ENCODE measurements at places on chromosomes 2 and 18.
A peak's percentile ranks its signal among the peaks of the same experiment; 100 is the strongest.

DNA sequence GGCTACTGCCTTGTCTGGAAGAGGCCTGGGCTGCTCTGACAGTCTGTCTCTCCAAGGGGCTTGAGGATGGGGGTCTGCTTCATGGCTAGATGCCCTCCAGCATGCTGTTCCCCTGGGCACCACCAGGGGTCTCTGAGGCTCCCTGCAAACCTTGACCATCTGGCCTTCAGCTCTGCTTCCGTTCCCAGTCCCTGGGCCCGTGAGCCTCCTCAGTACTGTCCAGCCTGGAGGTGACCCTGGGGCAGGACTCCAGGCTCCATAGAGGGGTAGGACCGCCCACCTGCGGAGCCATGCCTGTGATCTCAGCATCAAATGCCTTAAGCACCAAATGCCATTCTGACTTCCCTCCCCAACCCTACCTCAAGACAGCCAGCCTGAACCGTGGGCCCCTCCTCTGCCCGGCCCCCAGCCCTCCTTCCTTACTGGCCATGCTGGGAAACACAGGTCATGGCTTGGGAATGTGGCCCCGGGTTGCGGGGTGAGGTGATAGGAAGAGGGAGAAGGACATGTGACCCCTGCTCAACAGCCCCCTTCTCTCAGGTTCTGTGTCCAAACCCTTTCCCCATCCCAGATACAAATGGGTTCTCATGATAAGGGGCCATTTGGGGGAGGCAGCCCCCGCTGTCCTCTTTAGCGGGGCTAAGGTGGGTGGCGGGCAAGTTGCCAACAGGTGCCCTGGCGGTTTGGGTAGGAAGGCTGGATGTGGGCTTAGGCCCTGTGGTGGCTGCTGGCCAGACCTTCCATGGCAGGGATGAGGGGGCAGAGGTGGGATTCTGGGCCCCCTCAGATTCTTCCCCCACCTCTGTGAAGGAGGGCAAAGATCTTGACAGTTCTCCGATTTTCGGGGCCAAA is 25.0 kb downstream of the SPEG start:
- DNase-seq = peak; percentile 33

- no peak for DNase-seq
Measured at GRCh38 chr2:220513573-220514288, 886.3 kb downstream of the SLC4A3 start.

DNA sequence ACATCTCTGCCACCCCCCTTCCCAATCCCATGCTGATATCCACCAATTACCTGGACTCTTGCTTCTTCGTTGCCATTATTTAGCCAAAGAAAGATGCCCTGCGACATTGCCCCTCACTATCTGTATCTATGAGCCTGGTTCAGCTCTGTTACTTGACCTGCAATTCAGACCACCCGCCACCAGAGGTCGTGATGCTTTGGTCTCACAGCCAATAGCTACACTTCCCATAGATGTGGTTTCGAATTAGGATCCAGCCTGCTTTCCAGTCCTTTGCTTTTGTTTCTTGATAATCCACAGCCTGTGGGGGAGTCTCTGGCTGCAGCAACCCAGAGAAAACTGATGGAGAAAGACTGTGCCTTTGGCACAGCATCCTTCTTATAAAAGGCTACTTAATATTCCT is 239.4 kb downstream of the KLHL29 start:
- DNase-seq = peak; percentile 7

GRCh38 chr18:27762054-27762453 is 414.9 kb downstream of the CDH2 start:
- DNase-seq = no peak

GRCh38 chr2:49621016-49621415 is 466.7 kb upstream of the FSHR start:
- no peak for DNase-seq

DNA sequence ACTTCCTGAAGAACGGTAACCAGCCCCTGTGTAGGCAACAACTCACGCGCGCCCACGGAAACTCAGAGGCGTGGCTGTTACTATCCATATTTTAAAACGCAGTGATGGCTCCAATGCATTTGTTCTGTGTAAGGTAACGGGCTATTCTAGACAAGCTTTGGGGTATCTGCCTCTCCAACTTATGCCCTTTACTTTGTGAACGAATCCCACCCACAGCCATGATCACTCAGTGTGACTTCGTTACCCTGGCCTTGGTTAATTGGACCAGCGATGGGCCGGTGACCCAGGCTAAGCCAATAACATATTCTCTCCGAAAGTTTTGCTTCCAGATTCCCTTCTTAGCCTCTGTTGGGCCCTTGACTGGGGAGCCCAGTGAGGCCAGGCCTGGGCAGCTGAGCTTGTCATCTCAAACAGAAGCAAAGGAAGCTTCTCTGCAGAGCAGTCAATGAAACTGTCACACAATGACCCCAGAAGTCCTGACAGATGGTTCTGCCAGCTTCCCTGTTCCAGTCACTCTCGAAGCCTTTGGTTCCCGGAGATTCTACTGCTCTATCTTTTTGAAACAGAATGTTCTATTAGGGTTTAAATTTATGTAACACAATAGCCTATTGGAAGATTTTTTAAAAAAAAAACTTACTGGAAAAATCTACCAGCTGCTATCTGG is 30.7 kb upstream of the ROCK2 start:
- no peak for DNase-seq

DNA sequence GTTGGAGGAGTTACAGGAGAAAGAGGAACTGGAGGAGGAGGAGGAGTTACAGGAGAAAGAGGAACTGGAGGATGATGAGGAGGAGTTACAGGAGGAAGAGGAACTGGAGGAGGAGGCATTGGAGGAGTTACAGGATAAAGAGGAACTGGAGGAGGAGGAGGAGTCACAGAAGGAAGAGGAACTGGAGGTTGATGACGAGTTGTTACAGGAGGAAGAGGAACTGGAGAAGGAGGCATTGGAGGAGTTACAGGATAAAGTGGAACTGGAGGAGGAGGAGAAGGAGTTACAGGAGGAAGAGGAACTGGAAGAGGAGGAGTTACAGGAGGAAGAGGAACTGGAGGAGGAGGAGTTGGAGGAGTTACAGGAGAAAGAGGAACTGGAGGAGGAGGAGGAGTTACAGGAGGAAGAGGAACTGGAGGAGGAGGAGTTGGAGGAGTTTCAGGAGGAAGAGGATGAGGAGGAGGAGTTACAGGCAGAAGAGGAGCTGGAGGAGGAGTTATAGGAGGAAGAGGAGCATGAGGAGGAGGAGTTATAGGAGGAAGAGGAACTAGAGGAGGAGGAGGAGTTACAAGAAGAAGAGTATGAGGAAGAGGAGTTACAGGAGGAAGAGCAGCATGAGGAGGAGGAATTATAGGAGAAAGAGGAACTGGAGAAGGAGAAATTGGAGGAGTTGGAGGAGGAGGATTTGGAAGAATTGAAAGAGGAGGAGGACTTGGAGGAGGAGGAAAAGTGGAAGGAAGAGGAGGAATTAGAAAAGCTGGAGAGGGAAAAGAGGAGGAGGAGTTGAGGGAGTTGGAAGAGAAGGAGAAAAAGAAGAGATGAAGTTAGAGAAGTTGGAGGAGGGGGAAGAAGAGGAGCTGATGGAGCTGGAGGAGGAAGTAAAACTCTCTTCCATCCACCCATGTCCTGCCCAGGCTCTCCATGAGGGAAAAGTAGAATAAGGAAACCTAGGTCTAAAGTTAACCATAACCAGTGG is 37.2 kb downstream of the CLASP1 start:
- DNase-seq = no peak

DNA sequence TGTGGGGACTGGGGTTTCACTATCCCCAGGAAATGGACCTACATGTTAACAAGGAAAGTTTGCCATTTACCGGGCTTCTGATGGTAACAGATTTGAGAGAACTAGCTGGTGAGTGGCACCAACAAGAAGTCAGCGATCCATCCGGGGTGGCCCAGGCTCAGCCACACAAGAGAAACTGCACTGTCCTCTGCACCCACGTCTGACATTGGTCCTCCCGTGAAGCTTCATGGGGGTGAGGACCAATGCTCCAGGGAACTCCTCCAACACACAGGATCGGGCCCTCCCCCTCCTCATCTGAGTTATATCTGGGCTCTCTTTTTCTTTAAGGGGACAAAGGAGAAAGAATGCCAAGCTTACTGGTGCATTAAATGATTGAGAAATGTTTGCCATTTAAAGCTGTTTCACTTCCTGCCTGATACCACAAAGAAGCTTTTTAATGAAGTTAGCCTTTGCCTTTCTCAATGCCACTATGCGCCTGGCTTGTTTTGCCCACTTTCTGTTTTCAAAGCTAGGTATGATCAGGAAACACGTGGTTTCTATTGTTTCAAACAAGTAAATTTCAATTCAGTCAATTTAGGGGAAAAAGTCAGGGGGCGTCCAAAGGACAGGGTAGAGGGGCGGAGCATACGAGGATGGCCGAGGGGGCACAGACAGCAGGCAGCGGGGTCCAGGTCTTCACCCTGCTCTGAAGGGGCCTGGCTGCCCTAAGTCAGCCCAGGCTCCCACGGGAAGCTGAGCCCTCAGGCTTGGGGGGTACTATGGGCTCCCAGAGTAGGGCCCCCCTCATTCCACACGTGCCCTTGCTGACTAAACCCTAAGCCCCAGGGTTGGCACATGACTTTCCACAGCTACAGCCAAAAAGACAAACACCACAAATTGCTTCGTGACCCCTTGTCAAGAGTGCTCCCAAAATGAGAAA is 204.0 kb upstream of the ID2 start:
- DNase-seq = no peak

- no peak for DNase-seq
Measured at GRCh38 chr2:7740114-7740513, 822.9 kb downstream of the RNF144A start.

GRCh38 chr2:100427627-100428258 is 10.3 kb upstream of the CHST10 start:
- DNase-seq = peak; percentile 69

DNA sequence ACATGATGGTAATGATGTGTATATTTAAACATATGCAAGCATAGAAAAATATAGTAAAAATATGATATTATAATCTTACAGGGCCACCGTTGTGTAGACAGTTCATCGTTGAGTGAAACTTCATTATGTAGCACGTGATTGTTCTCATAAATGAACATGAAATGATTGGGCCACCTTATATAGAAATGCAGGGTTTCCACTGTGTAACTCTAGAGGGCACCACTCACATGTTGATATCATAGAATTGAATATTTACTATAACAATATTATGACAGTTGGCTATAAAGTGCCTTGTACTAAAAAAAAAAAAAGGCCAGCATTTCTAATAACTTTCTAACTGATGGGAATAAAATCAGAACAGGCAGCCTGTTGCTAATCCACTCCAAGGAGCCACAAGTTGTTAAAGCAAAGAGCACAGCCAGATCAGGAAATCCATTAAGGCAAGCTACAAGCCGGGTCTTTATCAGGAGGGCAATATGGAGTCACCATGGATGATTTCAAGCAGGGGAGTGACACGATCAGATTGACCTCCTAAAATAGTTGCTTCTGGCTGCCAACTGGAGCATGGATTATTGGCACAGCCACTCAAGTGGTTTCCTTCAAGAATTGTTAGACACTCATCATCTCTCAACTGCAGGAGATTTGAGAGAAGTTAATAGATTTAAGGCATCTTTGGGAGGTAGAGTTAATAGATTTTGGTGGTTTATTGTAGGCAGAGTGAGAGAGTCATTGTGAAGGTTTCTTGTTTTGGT is 16.7 kb downstream of the IL1F10 start:
- no peak for DNase-seq

GRCh38 chr2:64654063-64654811 is 524 bp upstream of the SERTAD2 start:
- DNase-seq = peak; percentile 67

DNA sequence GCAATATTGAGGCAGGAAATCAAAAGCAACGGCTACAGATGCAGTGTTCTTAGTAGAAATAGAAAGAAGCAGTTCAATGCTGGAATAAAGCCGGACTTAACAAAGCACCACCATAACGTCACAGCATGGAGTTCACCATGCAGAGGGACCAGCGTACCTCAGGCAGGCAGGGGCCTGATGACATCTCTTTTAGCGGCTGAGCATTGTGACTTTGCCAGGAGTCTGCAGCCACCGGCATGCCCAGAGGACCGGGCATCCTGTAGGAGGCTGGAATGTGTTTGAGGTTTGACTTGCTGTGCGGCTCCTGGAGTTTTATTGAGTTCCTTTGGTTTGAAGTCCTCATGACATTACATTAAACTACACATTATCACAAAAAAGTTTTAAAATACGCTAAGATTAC is 139.8 kb downstream of the UXS1 start:
- DNase-seq = no peak

DNA sequence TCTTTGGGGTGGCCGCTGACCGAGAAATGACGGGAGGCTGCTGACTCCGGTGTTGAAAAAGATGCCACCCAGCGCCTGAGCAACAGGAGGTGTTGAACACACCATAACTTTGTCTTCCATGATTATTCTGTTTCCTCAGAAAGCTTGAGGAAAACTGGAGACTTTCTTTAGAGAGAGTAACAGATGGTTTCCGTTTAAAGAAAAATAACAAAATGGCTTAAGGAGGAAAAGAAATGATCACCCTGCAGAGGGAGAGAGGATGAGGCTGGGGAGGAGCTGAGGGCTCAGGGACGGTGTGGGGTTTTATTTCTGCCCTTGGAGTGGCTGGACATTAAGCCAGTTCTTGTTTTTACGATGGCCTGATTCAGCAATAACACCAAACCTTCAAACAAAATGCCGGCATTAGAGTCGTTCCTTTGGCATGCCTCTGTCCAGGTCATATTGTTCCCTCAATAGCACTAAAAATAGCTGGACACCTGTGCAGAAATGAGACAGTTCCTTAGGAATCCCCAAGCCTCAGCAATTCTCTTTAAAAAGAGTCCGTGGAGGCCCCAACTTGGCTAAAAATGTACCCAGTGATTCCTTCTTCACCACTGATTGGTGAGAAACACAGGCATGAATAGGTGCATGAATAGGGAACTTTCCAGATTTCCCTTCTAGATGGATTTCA is 182.4 kb downstream of the ALPK2 start:
- no peak for DNase-seq

DNA sequence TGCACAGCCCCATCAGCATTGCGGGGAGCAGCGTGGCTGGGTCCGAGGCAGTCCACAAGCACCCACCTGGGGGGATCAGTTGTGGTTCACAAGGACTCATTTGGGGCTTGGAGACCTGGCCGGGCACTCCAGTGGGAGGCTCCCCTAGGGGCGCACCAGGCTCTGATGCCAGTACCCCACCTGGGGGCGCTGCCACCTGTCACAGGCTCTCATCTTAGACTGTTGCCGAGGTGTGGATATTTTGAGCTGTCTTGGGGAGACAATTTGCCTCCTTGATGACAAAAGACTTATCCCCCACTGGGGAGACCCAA is 3.0 kb downstream of the ADRA2B start:
- DNase-seq = no peak

- DNase-seq = no peak
Measured at GRCh38 chr2:179447839-179448447, 183.3 kb upstream of the SESTD1 start.

DNA sequence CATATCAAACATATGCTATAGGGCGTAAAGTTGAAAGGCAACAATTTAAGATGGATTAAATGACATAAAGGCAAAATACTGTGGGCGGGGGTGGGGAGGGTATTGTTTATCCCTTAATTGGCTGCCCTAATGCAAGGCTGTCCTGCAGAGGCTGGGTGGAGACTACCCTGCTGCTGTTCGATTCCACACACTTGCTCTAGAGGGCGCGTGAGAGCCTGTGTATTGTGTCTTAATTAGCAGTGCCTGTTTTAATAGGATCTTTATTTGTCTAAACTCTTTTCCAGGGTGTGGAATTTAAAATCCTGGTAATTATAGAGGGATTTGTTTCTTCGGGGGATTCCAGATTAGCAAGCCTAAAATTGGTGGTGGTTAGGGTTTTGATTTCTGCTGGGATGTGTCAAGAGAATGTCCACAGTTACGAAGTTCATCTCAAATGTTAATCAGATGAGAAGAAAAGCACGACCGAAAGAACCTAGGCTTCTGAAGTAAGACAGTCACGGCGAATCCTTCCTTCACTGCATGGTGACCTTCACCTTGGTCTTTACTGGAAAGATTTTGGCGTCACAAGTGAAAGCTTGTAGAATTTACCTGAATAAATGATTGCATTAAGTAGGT is 103.5 kb upstream of the MAP3K20 start:
- DNase-seq = no peak

All from CD4-positive, alpha-beta T cell (primary cell).